ENCODE measurements at places on chromosomes 5 and 9. TPM values are rescaled to one million over a fixed set of nuclear protein-coding genes. Genes with fewer than 3 reads are reported as not detected.
A peak's percentile ranks its signal among the peaks of the same experiment; 100 is the strongest.

Gene NEUROG1
- not detected for total RNA-seq

- DNase-seq = no peak
- no peaks in the 10 kb centered on the region for H3K4me1 ChIP-seq
- no peak overlapping the region for H3K4me3 ChIP-seq
- no peak overlapping the region for H3K27ac ChIP-seq
- no peaks in the 10 kb centered on the region for H3K27me3 ChIP-seq
- no peaks in the 10 kb centered on the region for H3K36me3 ChIP-seq
These were observed 3.1 kb downstream of the DMRTA1 start for GRCh38 chr9:22449719-22450118.

GRCh38 chr5:157312492-157312891, 46.6 kb downstream of the CYFIP2 start:
- H3K27me3 ChIP-seq = peaks cover 12% of the 10 kb centered on the region
- no peak overlapping the region for H3K4me3 ChIP-seq
- no peaks in the 10 kb centered on the region for H3K4me1 ChIP-seq
- no peaks in the 10 kb centered on the region for H3K36me3 ChIP-seq

- H3K4me1 ChIP-seq = no peaks in the 10 kb centered on the region
- no peaks in the 10 kb centered on the region for H3K27me3 ChIP-seq
- DNase-seq = no peak
These were observed 57.6 kb downstream of the GLIS3 start for GRCh38 chr9:4242239-4242638.

- no peaks in the 10 kb centered on the region for H3K4me1 ChIP-seq
- no peak overlapping the region for H3K27ac ChIP-seq
- no peak overlapping the region for H3K4me3 ChIP-seq
- no peak for DNase-seq
- H3K27me3 ChIP-seq = no peaks in the 10 kb centered on the region
These were observed 11.4 kb downstream of the CHD1 start for GRCh38 chr5:98917433-98917832.

Gene PRELID2
- total RNA-seq = 15.4 TPM

DNA sequence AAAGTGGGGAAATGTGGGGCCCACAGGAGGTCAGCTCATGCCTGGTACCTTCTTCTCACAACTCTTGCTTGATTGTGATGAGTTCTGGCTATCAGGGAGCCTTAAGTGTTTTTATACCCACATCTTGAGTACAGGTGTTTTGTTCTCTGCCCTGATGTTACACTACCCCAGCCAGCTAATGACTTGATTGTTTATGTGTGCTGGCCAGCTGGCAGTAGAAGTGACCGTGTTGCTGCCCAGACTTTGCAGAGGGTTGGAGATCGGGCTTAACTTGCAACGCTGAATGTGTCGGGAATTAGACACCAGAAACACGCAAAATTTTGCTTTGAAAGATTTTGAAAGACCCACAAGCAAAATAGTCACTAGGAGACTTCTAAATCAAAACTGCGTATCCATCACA, 16.9 kb upstream of the ZDHHC11B start:
- no peaks in the 10 kb centered on the region for H3K27me3 ChIP-seq
- H3K36me3 ChIP-seq = no peaks in the 10 kb centered on the region
- no peak overlapping the region for H3K4me3 ChIP-seq
- H3K27ac ChIP-seq = no peak overlapping the region
- no peaks in the 10 kb centered on the region for H3K4me1 ChIP-seq

DNA sequence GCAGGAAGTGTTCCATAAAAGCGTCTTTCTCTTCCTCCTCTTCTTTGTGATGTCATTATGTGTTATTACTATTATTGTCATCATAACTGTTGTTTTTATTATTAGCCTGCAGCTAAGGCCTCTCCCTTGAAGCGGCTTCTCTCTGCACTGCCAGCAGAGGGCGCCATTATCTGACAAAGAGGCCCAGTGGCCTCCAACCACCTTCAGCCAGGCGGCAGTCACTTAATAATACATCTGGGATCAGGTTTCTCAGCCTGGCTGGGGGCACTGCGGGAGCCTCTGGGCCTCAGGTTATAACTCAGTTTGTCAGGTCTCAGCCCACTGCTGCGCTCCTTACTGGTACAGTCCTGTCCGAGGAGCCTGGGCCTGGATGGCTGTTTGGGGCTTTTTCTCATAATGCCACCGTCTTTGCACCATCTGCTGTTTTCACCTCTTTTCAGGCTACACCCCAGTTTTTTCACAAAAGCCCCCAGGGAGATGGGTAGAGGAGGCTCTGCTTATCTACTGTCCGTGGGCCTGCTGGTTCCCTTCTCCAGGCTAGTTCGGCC, 281.9 kb downstream of the NSG2 start:
- peaks cover 25% of the 10 kb centered on the region for H3K27me3 ChIP-seq
- H3K4me3 ChIP-seq = no peak overlapping the region
- H3K36me3 ChIP-seq = no peaks in the 10 kb centered on the region
- no peak overlapping the region for H3K27ac ChIP-seq
- peak; percentile 30 for DNase-seq
- no peaks in the 10 kb centered on the region for H3K4me1 ChIP-seq

Gene PCSK1
- not detected for total RNA-seq

DNA sequence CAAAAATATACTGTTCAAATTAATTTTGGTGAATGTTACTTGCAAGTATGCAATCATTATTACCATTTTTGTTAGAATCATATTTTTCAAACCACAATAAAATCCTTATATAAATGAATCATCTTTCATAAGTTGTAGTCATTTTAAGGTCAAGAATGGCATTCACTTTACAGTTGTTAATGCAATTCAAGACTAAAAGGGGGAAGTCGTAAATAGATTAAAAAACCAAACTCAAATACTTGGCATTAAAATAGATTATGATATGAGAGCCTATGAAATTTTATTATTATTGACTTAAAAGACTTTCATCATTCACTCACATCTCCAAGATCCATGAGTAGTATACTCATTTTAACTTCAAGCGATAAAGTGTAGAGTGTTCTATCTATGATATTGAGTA, 11.6 kb downstream of the CDH9 start:
- no peaks in the 10 kb centered on the region for H3K4me1 ChIP-seq
- no peak overlapping the region for H3K27ac ChIP-seq
- H3K36me3 ChIP-seq = no peaks in the 10 kb centered on the region

GRCh38 chr9:7089406-7090193, 331.8 kb downstream of the KDM4C start:
- H3K4me1 ChIP-seq = no peaks in the 10 kb centered on the region
- H3K27me3 ChIP-seq = no peaks in the 10 kb centered on the region
- no peak for DNase-seq
- no peaks in the 10 kb centered on the region for H3K36me3 ChIP-seq
- H3K27ac ChIP-seq = no peak overlapping the region
- no peak overlapping the region for H3K4me3 ChIP-seq

DNA sequence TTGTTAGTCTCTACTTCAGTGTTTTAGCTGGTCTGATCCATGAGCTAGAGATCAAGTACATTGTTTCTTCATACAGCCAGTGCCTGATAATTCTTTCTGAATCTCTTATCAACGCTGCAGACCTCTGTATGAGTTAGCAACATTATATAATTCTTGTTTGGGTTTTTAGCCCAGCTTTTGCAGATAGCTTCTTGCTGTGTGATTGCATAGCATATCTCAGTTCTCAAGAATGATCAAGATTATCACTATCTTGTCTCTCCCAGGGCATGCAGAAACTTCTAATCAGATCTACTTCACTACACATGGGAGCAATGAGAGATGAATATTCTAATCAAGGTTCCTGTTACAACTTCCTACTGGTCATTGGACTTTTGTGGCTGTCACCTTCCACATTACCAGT, 158.3 kb downstream of the FAM174A start:
- no peak overlapping the region for H3K4me3 ChIP-seq

DNA sequence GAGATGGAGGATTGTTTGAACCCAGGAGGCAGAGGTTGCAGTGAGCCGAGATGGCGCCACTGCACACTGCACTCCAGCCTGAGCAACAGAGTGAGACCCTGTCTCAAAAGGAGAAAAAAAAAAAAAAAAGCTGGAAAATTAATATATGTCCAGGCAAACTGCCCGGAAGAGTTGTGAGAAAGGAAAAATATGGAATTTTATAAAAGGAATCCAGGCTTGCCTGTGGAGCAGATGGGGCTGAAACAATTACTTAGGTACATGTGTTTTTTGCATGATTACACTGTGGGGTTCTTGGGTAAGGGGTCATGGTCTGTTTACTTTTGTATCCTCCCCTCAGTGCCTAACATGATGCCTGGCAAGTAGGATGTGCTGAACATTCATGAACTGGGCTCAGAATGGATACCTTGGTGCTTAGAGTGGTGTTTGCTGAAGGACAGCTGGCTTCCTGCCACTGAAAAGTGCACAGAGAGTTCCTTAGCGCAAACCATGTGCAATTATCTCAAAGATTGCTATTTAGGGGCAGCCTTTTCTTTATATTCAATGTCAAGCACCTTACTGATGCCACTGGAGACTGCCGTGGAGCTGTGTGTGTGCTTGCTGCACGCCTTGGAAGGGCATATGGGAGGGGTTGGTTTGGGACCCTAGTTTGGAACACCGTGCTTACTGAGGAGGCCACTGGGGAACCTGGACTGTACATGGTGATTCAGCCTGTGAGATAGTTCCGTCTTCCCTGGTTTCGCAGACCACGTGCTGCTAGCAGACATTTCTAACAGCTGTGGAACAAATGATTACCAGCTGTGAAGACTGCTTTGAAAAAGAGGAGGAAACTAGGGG, 78.4 kb downstream of the MAP1B start:
- H3K4me3 ChIP-seq = no peak overlapping the region
- DNase-seq = no peak
- H3K27ac ChIP-seq = no peak overlapping the region
- no peaks in the 10 kb centered on the region for H3K27me3 ChIP-seq

Gene PCDHGB5
- 0.87 TPM for total RNA-seq

Gene CD180
- total RNA-seq = not detected

DNA sequence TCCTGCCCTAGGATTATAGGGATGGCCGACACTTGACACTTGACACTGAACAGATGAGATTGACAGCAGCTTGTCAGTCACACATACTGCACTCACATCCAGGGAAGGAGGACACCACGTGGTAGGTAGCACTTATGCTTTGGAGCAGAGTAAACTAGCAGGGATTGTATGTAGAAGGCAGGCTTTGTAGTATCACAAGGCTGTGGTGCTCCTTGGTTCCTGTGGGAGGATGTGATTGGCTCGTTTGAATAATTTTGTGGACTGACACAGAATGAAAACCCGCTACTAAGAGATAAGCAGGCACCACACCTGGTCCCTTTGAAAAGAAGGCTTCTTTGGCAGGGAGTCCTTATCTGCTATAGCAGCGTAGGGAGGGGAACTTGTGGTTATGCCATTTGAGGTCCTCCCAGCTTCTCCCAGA, 63.6 kb upstream of the IL12B start:
- no peak for DNase-seq
- H3K27ac ChIP-seq = no peak overlapping the region
- no peaks in the 10 kb centered on the region for H3K36me3 ChIP-seq
- no peaks in the 10 kb centered on the region for H3K4me1 ChIP-seq

Gene CERCAM
- 11.3 TPM for total RNA-seq

- no peaks in the 10 kb centered on the region for H3K27me3 ChIP-seq
- no peak overlapping the region for H3K27ac ChIP-seq
- no peaks in the 10 kb centered on the region for H3K4me1 ChIP-seq
- DNase-seq = no peak
- no peak overlapping the region for H3K4me3 ChIP-seq
These were observed 651.8 kb downstream of the KIF4B start for GRCh38 chr5:155665361-155665760.

All from Panc1 (cell line).